ENCODE measurements at places on chromosomes 5 and 9.

DNA sequence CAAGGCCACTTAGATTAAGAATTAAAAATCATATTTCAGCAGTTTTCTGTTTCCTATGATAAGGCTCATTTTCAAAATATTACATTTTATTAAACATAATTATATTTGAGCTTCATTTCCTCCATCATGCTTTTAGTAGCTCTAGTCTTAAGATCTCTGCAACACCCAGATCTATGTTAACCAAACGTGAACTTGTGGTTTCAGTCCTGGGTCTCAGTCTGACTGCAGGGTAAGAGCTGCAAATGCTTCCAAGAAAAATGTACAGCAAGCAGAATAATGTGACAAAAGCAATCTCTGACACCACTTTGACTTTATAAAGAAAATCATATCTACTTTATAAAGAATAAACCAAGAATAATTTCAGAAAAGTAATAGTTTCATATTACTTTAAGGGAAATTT is 512.4 kb downstream of the SEMA5A start:
- no peak overlapping the region for H3K4me3 ChIP-seq
- no peak for DNase-seq
- no peaks in the 10 kb centered on the region for H3K36me3 ChIP-seq
- H3K27ac ChIP-seq = no peak overlapping the region
- no peaks in the 10 kb centered on the region for H3K27me3 ChIP-seq
- H3K4me1 ChIP-seq = no peaks in the 10 kb centered on the region

GRCh38 chr9:130289711-130290241 is 24.2 kb downstream of the HMCN2 start:
- no peak overlapping the region for H3K27ac ChIP-seq
- no peaks in the 10 kb centered on the region for H3K4me1 ChIP-seq
- no peak for DNase-seq
- no peaks in the 10 kb centered on the region for H3K36me3 ChIP-seq
- H3K27me3 ChIP-seq = peaks cover 36% of the 10 kb centered on the region

- no peak overlapping the region for H3K27ac ChIP-seq
- no peak overlapping the region for H3K4me3 ChIP-seq
- DNase-seq = no peak
- no peaks in the 10 kb centered on the region for H3K36me3 ChIP-seq
These were observed 55.4 kb downstream of the SNCAIP start for GRCh38 chr5:122367456-122367855.

- H3K36me3 ChIP-seq = peaks cover 17% of the 10 kb centered on the region
- no peak overlapping the region for H3K27ac ChIP-seq
- H3K4me3 ChIP-seq = no peak overlapping the region
- no peak for DNase-seq
- H3K27me3 ChIP-seq = no peaks in the 10 kb centered on the region
These were observed 7.0 kb downstream of the CENPP start for GRCh38 chr9:92332577-92333281.

- H3K4me1 ChIP-seq = no peaks in the 10 kb centered on the region
- H3K4me3 ChIP-seq = no peak overlapping the region
These were observed 158.7 kb downstream of the NMUR2 start for GRCh38 chr5:152246401-152246800.

GRCh38 chr9:34250721-34251120 is 71.9 kb downstream of the UBAP1 start:
- no peak overlapping the region for H3K27ac ChIP-seq
- no peaks in the 10 kb centered on the region for H3K27me3 ChIP-seq
- H3K36me3 ChIP-seq = peaks cover 31% of the 10 kb centered on the region
- no peak for DNase-seq
- H3K4me3 ChIP-seq = no peak overlapping the region

- H3K4me1 ChIP-seq = no peaks in the 10 kb centered on the region
- H3K27ac ChIP-seq = no peak overlapping the region
- H3K27me3 ChIP-seq = no peaks in the 10 kb centered on the region
- DNase-seq = no peak
These were observed 191.1 kb upstream of the PIK3R1 start for GRCh38 chr5:68024426-68024825.

DNA sequence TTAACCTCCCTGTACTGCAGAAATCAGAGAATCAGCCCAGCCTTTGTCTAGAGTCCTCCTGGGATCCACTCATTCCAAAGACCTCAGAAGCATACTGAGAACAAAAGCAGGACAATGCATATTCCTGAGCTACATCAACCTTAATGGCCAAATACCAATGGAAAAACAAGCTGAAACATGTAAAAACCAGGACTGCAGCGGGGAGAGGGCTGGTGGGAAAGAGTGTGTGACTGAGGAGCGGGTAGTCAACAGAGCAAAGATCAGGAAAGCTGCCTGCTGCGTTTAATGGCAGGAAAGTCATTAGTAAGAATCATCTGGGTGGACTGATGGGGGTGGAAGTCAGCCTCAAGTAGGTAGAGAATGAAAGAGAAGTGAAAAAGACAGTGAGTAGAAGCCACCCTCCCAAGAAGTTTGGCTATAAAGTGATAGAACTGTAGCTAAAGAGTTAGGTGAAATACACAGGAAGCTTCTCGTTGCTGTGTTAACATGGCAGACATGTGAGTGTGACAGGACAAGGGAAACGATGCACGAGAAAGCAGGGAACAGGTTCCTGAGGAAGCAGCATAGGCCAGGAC is 88.1 kb downstream of the OTULIN start:
- H3K36me3 ChIP-seq = peaks cover 27% of the 10 kb centered on the region
- no peak for DNase-seq
- no peaks in the 10 kb centered on the region for H3K27me3 ChIP-seq
- no peak overlapping the region for H3K4me3 ChIP-seq

DNA sequence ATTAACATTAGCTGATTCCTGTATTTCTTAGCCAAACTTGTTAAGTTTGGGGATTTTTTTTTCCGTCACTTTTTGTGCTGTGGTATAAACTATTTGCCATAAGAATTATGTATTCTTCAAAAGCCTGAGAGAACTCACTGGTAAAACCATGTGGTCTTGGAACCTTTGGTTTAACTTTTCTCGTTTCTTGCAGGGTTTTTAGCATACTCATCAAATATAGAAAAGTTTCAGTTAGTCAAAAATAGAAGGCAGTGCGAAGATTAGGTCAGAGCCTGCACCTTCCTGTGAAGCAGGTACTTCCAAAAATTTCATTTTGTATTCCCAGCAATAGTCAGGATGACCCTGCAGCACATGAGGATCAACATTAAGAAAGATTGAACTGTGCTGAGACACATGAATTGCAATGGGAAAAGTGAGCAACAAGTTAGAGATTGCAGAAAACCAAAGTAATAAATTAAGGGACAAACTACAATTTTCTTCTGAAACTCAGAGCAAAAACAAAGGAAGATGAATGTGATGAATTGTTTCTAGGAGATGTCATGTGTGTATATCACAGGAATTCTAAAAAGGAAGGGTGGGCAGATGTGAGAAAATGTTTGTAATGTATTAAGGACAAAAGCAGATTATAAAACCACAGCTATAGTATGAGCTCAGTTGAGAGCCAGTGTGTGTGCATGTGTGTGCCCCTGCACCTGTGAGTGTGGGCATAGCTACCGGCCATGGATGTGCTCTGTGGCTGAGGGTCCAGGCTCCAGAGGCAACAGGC is 102.2 kb downstream of the ANGPTL2 start:
- DNase-seq = no peak
- H3K27me3 ChIP-seq = peaks cover 18% of the 10 kb centered on the region
- H3K4me1 ChIP-seq = no peaks in the 10 kb centered on the region
- H3K4me3 ChIP-seq = no peak overlapping the region

- H3K27me3 ChIP-seq = no peaks in the 10 kb centered on the region
- peak; percentile 33 for DNase-seq
- H3K4me3 ChIP-seq = no peak overlapping the region
- peaks cover 1% of the 10 kb centered on the region for H3K36me3 ChIP-seq
- peaks cover 3% of the 10 kb centered on the region for H3K4me1 ChIP-seq
- no peak overlapping the region for H3K27ac ChIP-seq
These were observed 61.0 kb downstream of the ARL15 start for GRCh38 chr5:54249210-54250028.

DNA sequence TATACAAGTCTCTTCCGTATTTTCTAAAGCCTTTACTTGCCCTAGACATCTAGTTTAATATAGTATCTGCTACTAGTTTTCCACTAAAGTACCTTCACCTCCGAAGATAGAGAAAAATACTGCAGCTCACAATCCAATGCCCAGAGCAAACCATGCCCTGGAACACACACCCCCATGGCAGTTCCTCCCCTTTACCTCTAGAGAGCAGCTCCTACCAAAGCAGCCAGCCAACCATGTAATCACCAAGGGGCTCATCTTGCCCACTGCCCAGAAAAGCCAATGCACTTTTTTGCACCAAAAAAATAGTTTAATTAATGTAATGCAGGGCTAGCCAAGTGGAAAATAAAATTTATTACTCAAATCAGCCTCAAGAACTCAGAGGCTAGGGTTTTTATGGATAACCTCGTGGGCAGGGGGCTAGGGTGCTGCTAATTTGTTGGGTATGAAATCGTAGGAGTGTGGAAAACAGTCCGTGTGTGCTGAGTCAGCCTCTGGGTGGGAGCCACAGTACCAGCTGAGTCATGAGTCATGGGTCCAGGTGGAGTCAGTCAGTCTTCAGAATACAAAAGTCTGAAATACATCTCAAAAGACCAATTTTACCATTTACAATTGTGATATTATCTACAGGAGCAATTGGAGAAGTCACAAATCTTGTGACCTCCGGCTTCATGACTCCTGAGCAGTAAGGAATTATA is 120.1 kb upstream of the ACO1 start:
- no peak overlapping the region for H3K27ac ChIP-seq
- no peaks in the 10 kb centered on the region for H3K4me1 ChIP-seq

- H3K36me3 ChIP-seq = no peaks in the 10 kb centered on the region
- no peaks in the 10 kb centered on the region for H3K4me1 ChIP-seq
- DNase-seq = no peak
- H3K27ac ChIP-seq = no peak overlapping the region
- no peak overlapping the region for H3K4me3 ChIP-seq
These were observed 364.7 kb downstream of the CDH12 start for GRCh38 chr5:22488427-22488826.
